ENCODE measurements at places on chromosomes 13 and 19.

GRCh38 chr19:2034729-2035589 lies 16.1 kb downstream of the MKNK2 start:
- DNase-seq: peak; percentile 47

- DNase-seq: peak; percentile 11
These were observed 29.4 kb upstream of the PTPRS start for GRCh38 chr19:5369962-5370367.

DNA sequence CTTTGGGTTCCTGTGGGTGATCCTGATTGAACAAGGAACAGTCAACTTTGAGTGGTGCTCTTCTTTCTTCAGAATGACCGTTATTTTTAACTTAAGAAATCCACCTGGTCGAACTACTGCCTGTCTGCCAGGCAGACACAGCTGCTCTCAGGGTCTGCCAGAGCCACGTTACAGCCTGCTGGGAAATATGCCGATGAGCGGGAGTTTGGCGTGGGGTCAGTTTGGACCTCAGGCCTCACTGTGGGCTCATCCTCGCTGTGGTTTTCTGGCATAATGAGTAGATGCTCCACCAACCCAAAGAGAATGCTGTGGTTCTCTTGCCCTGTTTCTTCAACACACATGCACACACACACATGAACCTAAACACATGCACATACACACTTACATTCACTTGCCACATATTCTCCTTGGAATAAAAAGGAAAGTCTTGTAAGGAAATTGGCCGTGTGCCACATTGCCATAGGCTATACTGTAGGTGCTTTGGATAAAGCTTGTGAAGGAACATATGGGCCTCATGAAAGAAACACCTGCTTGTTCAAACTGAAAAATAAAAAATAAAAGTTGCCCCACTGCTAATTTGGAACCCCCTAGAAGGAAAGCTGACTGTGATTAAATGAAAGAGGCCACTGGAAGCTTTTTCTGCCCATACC lies 598.7 kb upstream of the KLF12 start:
- no peak for DNase-seq

GRCh38 chr13:27497563-27498230 lies 47.3 kb upstream of the MTIF3 start:
- no peak for DNase-seq

GRCh38 chr19:51439021-51439465 lies 19.2 kb downstream of the SIGLEC8 start:
- no peak for DNase-seq

GRCh38 chr13:85725433-85725832 lies 73.8 kb downstream of the SLITRK6 start:
- DNase-seq: no peak

DNA sequence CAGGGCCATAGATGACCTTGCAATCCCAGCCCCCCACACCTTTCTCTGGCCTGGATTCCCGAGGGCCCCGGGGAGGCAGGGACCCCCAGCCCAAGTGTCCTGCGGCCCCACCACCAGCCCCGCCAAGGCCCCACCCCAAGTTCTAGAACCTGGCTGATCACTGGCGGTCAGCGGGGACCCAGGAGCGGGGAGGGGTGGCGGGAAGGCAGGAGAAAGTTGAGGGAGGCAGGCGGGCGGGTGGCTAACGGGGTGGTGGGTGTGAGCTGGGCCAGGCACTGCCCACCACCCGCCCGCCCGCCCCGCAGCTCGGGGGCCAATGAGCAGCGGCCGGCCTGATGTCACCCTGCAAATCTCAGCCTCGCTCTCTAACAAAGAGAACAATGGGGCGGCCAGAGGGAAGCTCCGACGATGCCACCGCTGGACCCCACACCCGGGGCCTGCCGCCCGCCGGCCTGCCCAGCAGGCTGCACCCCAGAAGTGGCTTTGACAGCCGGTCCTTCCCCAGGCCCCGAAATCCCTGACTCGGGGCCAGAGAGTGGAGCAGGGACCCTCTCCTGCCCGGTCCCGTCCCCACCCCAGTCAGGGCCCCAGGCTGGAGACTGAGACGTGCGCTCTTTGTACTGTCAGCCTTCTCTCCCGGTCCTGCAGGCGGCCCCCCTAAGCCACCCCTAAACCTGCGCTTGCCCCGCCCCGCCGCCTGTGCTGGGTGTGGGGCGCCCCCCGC lies 1.6 kb downstream of the MEX3D start:
- DNase-seq: no peak

DNA sequence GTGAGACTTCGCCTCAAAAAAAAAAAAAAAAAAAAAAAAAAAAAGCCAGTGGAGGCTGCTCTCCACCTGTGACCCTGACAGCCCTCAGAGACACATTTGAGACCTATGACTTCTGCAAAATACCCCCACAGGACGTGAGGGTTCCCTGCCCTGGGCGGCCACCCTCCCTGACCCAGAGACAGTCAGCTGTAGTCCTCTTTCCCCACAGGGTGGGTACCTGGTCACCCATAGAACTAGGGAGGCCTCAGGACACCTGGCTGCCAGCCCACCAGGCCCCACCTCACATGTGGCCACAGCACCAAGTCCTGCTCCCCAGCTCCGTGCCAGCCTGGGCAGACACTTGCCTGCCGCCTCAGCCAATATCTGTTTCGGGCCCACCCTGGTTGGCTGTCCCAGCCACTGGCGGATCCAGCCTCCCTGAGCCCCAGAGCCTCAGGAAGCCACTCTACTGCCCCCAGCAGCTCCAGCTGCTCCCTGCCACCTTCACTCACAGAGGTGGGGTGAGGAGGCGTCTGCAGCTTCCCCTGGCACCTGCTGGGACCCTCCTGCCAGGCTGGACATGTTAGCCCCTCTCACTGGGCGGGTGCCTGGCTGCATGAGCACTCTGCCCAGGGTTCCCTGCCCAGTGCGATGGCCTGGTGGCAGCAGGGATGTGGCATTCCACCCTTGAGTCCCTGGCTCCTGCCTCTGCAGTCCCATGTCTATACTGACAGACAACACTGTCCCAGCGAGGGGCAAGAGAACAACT lies 6.9 kb downstream of the MKNK2 start:
- no peak for DNase-seq

GRCh38 chr13:77345150-77345780 lies 18.4 kb upstream of the MYCBP2 start:
- DNase-seq: no peak

DNA sequence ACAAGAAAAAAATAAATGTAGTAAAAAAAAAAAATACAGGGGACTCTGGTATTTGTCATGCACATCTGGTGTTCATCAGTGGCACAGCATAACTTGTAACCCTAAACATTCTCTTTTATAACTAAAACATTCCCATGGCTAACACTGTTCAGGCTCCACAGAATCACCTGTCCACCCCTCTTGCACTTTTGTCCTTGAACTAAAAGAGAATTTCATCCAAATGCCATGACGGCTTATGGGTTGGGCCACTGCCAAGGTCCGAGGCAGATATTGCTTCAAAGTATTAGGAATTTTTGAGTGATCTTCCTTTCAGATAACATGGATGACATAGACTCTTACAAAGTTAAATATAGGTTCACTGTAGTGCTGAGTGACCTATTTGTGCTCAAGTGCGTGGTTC lies 25.7 kb upstream of the SERP2 start:
- no peak for DNase-seq

- DNase-seq: no peak
These were observed 198.4 kb downstream of the DLEU7 start for GRCh38 chr13:50645092-50645491.

DNA sequence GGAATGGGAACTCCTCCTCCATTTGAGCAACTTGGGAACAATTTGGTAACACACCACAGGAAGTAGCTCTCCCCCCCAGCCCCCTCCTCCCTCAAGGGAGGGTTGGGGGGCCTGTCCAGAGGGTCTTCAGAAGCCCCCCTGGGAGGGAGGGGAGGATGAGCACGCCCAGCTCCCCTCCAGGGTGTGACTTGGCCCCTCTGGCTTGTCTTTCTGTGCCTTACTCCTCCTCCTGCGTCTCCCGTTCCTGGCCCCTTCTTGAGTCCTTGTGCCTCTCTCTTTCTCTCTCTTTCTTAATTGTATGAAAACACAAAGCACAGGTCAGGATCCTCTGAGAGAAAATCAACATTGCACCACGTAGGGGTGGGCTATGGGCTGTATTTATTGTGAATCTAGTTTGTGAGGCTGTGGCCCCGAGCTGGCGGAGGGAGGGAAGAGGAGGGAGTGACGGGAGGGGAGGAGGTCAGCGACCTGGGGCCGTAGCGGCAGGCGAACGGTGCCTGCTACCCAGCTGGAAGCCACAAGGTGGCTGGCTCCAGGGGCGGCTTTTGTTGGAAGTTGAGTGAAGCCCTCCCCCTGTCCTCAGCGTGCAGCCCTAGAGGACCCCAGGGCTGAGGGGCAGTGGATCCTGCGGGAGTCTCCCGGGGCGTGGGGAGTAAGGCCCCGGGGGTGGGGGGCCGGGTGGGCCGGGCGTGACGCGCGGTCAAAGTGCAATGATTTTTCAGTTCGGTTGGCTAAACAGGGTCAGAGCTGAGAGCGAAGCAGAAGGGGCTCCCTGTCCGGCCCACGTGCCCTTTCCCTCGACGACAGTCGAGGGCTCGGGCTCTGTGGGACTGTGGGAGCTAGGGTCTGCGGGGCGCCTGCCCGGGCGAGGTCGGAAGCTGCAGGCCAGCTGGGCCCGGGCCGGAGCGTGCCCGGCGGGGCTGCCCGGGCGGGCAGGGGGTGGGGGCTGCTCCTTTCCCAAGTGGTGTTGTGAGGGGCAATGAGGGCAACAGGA lies 6.4 kb downstream of the LYL1 start:
- DNase-seq: no peak
